Motor neuron (in vitro differentiated cells): ENCODE measurements at places on chromosomes 7 and 10. TPM values are rescaled to one million over a fixed set of nuclear protein-coding genes. Genes with fewer than 3 reads are reported as not detected.

GRCh38 chr10:287026-287709 is 151.9 kb downstream of the ZMYND11 start:
- no peak for ATAC-seq

The PRTFDC1 gene
- 5.6 and 7.3 TPM in 2 replicates for total RNA-seq

- no peak for ATAC-seq
Measured at GRCh38 chr10:120111628-120112027, 219.1 kb downstream of the SEC23IP start.

GRCh38 chr7:40151504-40151903 is 16.7 kb downstream of the SUGCT start:
- no peak for ATAC-seq

The C10orf143 gene
- 0.81 and 1.1 TPM in 2 replicates for total RNA-seq

DNA sequence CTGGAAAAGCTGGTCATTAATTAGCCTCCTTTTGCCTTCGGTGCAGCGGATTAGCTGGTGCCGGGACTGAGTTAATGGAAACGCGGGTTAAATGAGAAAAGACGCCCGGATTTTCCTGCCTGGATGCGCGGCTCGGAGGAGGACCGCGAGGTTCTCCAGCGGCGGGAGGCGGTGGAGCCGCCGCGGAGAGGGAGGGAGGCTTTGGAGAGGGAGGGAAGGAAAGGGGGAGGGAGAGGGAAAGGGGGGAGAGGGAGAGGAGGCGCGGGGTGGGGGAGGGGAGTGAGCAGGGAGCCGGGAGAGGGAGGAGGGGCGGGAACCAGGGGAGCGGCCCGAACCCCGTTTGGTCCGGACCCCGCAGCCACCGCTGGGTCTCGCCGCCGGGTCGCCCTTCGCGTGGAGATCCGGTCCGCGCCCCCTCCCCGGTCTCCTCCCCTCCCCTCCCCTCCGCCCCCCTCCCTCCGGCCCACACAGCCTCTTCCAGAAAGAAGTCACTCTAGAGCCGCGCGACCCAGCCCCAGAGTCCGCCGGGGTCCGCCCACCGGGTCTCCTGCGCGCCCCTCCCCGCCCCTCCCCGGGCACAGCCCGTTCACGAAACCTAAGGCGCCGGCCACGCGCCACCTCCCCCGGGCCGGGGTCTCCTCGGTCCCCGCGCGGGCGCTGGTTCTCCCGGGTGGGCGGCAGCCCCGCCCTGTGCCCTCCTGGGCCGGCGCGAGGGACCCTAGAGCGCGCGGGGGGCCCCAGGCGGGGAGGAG is 347.5 kb downstream of the DNAJB6 start:
- ATAC-seq, result peak; percentile 66

The PIK3AP1 gene
- 8.0 and 8.3 TPM in 2 replicates for total RNA-seq

GRCh38 chr10:58063861-58064480 is 203.7 kb downstream of the IPMK start:
- ATAC-seq, result no peak

DNA sequence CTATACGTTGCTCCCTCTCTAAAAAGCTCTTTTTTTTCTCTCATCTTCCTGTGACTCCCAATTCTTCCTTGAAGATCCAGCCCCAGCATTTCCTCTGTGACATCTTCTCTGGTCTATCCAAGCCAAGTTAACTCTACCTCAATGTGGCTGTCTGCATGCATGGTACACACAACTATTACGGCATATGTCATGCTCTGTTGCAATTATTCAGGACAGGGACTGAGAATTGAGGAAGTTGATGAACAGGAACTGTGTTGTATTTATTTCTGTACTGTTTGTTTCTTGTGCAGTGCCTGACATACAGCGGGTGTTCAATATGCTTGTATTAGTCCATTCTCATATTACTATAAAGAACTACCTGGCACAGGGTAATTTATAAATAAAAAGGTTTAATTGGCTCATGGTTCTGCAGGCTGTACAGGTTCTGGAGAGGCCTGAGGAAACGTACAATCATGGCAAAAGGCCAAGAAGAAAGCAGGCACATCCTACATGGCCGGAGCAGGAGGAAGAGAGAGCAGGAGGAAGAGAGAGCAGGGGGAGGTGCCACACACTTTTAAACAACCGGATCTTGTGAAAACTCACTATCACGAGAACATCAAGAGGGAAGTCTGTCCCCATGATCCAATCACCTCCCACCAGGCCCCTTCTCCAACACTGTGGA is 6.3 kb downstream of the TRPV5 start:
- no peak for ATAC-seq
